ENCODE measurements at places on chromosomes 13 and 19. TPM values are rescaled to one million over a fixed set of nuclear protein-coding genes. Genes with fewer than 3 reads are reported as not detected.

The ELSPBP1 gene
- not detected for total RNA-seq

The S1PR5 gene
- total RNA-seq: not detected

The KLK13 gene
- total RNA-seq: not detected

The ANKLE1 gene
- total RNA-seq: 1.6 TPM

The PCDH20 gene
- not detected for total RNA-seq

The ZNF723 gene
- total RNA-seq: not detected

The LRCH1 gene
- 13.1 TPM for total RNA-seq

The ZNF562 gene
- total RNA-seq: 40.6 TPM

The QPCTL gene
- total RNA-seq: 26.7 TPM

The ZNF285 gene
- 3.5 TPM for total RNA-seq

The GAS6 gene
- 25.3 TPM for total RNA-seq

The CERS1 gene
- 1.9 TPM for total RNA-seq

The IZUMO2 gene
- not detected for total RNA-seq

The RPL21 gene
- total RNA-seq: 850 TPM

The KIR3DL2 gene
- total RNA-seq: not detected

The LHFPL6 gene
- total RNA-seq: 20.6 TPM

The SLAIN1 gene
- 4.0 TPM for total RNA-seq

The EBI3 gene
- total RNA-seq: 0.27 TPM

The GNG8 gene
- total RNA-seq: not detected

The CIC gene
- total RNA-seq: 36.1 TPM

The DMPK gene
- 13.5 TPM for total RNA-seq

The TPTE2 gene
- total RNA-seq: not detected

The SIGLEC12 gene
- not detected for total RNA-seq

The TGFB1 gene
- 45.9 TPM for total RNA-seq

The ASF1B gene
- 22.9 TPM for total RNA-seq

The ERICH6B gene
- total RNA-seq: not detected

The CLEC11A gene
- total RNA-seq: 8.0 TPM

The SPRY2 gene
- 16.5 TPM for total RNA-seq

The KCNC3 gene
- total RNA-seq: 0.07 TPM

The PDE4C gene
- 0.57 TPM for total RNA-seq

The PLPPR3 gene
- 0.40 TPM for total RNA-seq

The LILRA2 gene
- total RNA-seq: not detected

The CLEC4G gene
- total RNA-seq: not detected

The HSPH1 gene
- total RNA-seq: 118 TPM

The HOMER3 gene
- total RNA-seq: 61.0 TPM

The ETV2 gene
- 0.14 TPM for total RNA-seq

The IGSF23 gene
- not detected for total RNA-seq

The ZFP28 gene
- total RNA-seq: 9.2 TPM

The TUBA3C gene
- total RNA-seq: not detected

The KLK3 gene
- not detected for total RNA-seq

The SOX1 gene
- not detected for total RNA-seq

The ZSCAN18 gene
- 13.9 TPM for total RNA-seq

The STRN4 gene
- total RNA-seq: 67.9 TPM

The CCDC122 gene
- 7.6 TPM for total RNA-seq

The ZNF607 gene
- total RNA-seq: 2.4 TPM

The KLHL1 gene
- total RNA-seq: not detected

The CEACAM20 gene
- total RNA-seq: not detected

The HSD17B14 gene
- 2.7 TPM for total RNA-seq

The CCDC8 gene
- 0.13 TPM for total RNA-seq

The NALCN gene
- 4.1 TPM for total RNA-seq

The NBEA gene
- total RNA-seq: 7.0 TPM

The HS6ST3 gene
- 2.5 TPM for total RNA-seq

The CASP14 gene
- not detected for total RNA-seq

The PIBF1 gene
- 30.4 TPM for total RNA-seq
